ENCODE measurements at places on chromosomes 7 and 10. TPM values are rescaled to one million over a fixed set of nuclear protein-coding genes. Genes with fewer than 3 reads are reported as not detected.

GRCh38 chr7:26850193-26850651, 14.2 kb downstream of the SKAP2 start:
- no peak for DNase-seq

DNA sequence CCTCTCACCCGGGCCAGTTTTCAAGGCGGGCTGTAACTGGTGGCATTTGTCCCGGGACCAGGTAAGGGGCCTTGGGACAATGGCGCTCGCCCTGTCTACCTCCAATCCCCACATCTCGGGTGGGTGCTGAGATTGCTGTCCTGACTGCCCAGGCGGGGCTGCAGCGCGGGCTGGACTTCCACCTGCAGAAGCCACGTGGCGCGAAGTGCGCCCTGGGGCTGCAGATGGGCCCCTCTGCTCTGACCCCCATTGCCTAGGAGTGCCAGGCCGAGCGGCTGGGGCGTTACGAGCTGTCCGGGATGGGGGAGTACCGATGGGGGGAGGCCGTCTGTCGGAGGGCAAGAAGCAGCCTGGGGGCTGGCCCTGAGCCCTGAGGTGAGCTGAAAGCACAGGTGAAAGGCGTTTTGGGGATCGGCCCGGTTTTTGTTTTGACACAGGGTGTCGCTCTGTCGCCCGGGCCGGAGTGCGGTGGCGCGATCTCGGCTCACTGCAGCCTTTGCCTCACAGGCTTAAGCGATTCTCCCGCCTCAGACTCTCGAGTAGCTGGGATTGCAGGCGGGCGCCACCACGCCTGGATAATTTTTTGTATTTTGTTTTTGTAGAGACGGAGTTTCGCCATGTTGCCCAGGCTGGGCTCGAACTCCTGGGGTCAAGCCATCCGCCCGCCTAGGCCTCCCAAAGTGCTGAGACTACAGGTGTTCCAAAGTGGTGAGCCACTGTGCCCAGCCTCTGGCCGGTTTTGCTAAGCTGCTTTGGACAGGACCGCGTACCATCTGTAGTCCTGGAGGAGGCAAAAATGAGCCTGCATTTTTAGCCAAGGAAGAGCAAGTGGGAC, at the start of gene SFXN2:
Gene SFXN2, plus strand, starts transcription at position 16 of the 835 bp plus-strand sequence. CDS start 12,001 bp downstream, outside the sequence.
- peak; percentile 55 for DNase-seq

DNA sequence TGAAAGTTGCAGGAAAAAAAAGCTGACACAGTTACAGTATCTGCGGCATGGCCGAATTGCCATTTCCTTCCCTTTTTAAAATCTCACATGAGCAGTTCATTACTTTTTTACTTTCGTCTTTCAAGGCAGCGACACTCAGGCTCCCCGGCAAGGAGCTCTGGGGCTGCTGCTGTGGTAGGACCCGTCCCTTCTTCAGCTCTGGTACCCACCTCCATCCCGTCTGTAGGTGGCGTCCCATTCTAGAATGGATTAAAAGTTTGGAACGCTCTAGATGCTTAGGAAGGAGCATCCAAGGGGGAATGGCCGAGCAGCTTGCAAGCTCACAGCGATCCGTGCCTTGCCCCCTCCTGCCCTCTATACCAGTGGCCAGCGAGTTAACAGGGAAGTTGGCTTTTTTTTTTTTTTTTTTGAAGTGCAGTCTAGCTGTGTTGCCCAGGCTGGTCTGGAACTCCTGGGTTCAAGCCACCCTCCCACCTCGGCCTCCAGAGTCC, 22.8 kb upstream of the TTYH3 start:
- no peak for DNase-seq

The ZKSCAN5 gene
- total RNA-seq, result 8.2 TPM

DNA sequence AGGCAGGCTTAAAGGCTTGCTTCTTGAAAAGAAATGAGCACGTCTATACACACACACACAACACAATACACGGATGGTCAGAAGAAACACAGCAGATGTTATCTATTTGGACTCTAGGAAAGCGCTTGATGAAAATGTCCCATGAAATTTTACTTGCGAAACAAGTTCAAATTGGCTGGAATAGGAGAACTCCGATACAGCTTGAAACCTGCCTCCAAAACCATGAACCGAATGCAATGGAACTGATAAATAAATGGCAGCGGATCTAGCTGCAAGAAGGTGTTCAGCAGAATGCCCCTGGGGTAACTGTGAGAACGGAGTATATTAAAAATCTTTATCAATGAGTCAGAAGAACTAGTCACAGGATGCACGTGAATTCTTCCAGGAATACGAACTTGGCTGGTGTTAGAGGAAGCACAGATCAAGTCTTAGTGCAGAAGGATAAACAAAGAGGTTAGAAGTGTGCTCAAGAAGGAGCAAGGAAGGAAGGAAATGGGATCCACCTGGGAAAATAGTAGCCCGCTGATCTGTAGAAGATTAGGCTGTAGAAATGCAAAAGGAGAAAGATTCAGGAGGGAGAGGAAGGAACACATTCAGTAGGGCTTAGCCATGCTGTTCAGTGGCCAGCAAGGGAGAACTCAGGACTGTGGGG, 142.0 kb upstream of the PRKCQ start:
- DNase-seq, result no peak

The C10orf53 gene
- 0.16 TPM for total RNA-seq

GRCh38 chr10:63421591-63421990, 44.2 kb downstream of the JMJD1C start:
- DNase-seq, result no peak

DNA sequence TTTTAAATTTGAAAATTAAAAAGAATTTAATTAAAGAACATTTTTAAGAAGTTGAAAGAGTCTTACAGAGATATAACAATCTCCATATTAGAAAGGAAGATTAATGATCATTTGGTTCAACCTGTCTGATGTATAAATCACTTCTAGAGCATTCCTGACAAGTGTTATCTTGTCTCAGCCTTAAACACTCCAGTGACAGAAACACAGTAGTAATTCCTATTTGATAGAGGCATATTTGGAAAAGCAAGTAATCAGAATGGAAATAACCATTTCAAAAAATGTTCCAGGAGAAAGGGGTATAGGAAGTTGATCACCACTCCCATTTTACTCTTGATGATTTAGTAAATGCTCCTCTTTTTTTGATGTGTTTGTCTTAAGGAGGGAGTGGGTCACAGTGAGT, 213.1 kb upstream of the FAM3C start:
- DNase-seq, result no peak

All from activated T-helper 2 cell treated with anti-CD3 and anti-CD28 coated beads, Interferon-gamma antibody, Interleukin-2, Interleukin-4, amounts not matched to agents 10 μg/mL and 5 μg/mL and 100 μg/mL, durations not matched to agents 14 hours and 24 hours and 36 hours (primary cell).